Heart right ventricle (tissue), 16 donors: ENCODE measurements at places on chromosomes 1 and 21. TPM values are rescaled to one million over a fixed set of nuclear protein-coding genes. Genes with fewer than 3 reads are reported as not detected.

JAK1 gene
- 75.3 TPM for total RNA-seq

SAMSN1 gene
- 2.1 TPM for total RNA-seq

SPRR2E gene
- total RNA-seq, result not detected

TMEM82 gene
- total RNA-seq, result not detected

MROH9 gene
- not detected for total RNA-seq

PTGS2 gene
- total RNA-seq, result 0.75 TPM

SLC22A15 gene
- total RNA-seq, result 6.7 TPM

GRCh38 chr21:33734291-33734690 is 92.0 kb downstream of the ITSN1 start:
- DNase-seq, result no peak
- no peaks in the 10 kb centered on the region for H3K36me3 ChIP-seq
- H3K4me1 ChIP-seq, result no peaks in the 10 kb centered on the region
- H3K27me3 ChIP-seq, result no peaks in the 10 kb centered on the region

- H3K36me3 ChIP-seq, result no peaks in the 10 kb centered on the region
- H3K4me3 ChIP-seq, result no peak overlapping the region
- H3K27me3 ChIP-seq, result no peaks in the 10 kb centered on the region
- no peak for DNase-seq
- peaks cover 19% of the 10 kb centered on the region for H3K4me1 ChIP-seq
- peak overlapping the region; percentile 46 for H3K27ac ChIP-seq
Observed at GRCh38 chr1:208681878-208682663, 437.9 kb upstream of the PLXNA2 start.

- peak; percentile 89 for DNase-seq
- H3K4me1 ChIP-seq, result peaks cover 29% of the 10 kb centered on the region
- H3K4me3 ChIP-seq, result no peak overlapping the region
- H3K36me3 ChIP-seq, result no peaks in the 10 kb centered on the region
- H3K27ac ChIP-seq, result no peak overlapping the region
- H3K27me3 ChIP-seq, result peaks cover 9% of the 10 kb centered on the region
Observed at GRCh38 chr1:206631085-206631509, 4.2 kb upstream of the DYRK3 start.

GRCh38 chr1:34908369-34908768 is 21.1 kb downstream of the DLGAP3 start:
- H3K4me3 ChIP-seq, result no peak overlapping the region
- no peak for DNase-seq
- peaks cover 3% of the 10 kb centered on the region for H3K27me3 ChIP-seq
- H3K27ac ChIP-seq, result no peak overlapping the region
- H3K4me1 ChIP-seq, result no peaks in the 10 kb centered on the region

DNA sequence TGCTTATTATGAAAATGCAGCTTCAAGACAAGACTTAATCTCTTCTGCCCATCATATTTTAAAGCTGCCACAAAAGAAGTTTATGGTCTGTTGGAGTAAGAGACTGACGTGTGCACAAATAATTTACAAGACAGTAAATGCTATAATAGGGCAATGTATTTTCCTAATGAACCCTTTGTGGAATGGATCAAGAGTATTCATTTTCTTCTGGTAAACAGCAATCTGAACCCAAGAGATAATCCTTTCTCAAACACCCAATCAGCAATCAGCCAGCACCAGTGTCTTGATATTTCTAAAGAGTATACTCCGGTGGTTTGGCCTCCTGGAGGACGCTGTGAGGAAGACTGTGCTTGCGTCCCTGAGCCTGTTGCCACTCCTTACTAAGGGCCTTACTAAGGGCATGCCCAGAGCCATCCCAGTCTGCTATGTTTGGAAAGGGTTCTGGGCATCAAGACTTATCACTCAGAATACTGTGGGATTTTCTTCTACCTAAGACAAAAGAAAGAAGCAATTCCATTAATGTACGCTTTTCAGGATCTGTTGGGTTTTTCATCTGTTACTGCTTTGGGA is 48.8 kb upstream of the LRRC8D start:
- H3K36me3 ChIP-seq, result no peaks in the 10 kb centered on the region
- no peaks in the 10 kb centered on the region for H3K27me3 ChIP-seq
- no peak overlapping the region for H3K27ac ChIP-seq
- no peak for DNase-seq
- H3K4me1 ChIP-seq, result no peaks in the 10 kb centered on the region
